ENCODE measurements at places on chromosomes 7 and 10.

GRCh38 chr10:127149501-127150081 lies 46.8 kb downstream of the INSYN2A start:
- DNase-seq = no peak

GRCh38 chr7:124364283-124364682 lies 331.4 kb upstream of the TMEM229A start:
- no peak for DNase-seq

DNA sequence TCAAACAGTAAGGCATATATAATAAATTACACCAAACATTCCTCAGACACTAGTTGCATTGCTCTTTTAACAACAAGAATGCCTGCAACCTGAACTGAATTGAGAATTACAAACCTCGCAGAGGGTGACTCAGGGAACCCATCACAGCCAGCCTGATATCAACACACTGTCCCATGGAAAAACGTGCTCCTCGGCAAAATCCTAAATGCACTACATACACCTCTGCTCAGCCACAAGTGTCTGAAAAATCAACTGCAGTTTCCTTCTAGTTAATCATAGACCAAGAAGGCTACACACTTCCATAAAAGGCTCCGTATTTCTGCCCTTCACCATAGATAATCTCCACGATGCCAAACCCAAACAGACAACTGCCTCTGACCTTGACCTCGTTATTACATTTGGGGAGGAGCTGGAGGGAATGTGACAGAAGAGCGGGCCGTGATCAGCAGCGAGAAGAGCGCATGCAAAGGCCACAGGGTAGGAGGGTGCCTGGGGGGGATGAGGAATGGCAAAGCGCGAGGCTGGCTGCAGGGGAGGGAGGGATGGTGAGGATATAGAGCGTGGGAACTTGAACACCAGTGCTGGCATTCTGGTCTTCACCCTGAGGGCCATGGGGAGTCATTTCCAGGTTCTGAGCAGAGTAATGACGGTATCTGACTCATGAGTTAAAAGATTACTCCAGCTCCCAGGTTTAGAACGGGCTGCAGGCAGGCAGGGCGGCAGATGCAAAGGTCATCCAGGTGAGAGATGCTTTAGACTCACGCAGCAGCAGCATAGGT lies 201.9 kb upstream of the FRMD4A start:
- DNase-seq = no peak

DNA sequence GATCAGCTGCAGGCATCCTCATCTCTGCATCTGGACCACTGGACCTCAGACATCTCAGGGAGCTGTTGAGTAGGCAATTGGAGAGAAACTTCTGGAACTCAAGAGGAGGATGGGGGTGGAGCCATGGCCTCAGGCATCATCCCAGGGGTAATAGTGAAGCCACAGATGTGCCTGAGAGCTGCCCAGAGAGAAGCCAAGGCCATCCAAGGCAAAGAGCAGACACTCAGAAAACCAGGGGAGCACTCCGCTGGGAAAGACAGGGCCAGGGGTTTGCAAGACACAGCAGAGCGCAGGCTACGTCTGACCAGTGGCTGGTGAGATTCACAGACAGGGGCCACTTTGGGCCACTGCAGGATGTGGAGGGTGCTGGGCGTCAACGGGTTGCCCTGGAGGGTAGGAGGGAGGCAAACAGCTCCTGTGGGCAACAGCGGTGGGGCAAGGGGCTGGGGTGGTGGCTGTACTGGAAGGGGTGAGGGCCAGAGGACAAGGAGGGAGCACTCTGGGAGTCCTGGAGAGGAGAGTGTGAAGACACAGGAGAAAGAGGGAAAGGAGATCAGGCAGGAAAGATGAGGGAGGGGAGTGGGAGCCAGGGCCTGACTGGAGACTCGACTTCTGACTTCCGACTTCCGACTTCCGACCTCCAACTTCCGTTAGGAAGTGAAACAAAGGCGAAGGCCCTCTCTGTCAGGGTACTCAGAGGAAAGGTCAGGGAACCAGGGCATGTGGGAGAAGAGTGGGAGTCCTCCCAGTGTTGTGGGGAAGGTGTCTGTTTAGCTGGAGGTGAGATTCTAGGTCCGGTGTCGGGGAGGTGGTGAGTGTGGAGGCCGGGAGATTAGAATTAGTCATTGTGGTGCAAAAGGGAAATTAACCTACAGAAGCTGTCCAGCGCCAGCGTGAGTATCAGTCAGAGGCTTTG lies 69.7 kb upstream of the ANTXRL start:
- DNase-seq = no peak

DNA sequence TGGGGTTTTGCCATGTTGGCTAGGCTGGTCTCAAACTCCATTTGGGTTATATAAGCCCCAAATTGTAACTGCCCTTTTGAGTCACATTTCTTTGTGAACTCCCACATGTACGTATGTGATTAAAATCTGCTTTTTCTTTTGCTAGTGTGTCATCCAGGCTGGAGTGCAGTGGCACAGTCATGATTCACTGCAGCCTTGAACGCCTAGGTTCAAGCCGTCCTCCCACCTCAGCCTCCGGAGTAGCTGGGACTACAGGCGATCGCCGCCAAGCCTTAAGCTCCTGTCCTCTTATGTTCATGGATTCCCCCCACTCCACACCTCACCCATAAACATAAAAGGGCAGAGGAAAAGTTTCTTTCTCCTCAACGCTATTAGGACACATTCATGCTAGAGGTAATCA lies 4.4 kb upstream of the SMC3 start:
- DNase-seq = no peak

- DNase-seq = no peak
These were observed 22.1 kb upstream of the UMAD1 start for GRCh38 chr7:7618410-7618809.

DNA sequence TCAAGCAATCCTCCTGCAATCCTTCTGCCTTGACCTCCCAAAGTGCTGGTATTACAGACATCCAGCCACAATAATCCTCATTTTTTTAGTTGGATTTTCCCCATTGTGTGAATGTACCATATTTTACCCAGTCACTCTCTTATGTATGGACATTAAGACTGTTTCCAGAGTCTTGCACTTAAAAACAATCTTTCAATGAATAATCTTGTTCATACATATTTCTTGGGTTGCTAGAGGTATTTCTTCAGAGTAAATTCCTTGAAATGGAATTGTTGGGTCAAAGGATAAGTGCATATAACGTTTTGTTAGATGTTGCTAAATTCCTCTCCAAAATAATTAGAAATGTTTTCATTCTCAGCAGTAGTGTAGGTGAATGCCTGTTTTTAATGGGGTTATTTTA lies 283.1 kb upstream of the KAT6B start:
- DNase-seq = no peak

- no peak for DNase-seq
These were observed 61.1 kb downstream of the PPP1R17 start for GRCh38 chr7:31748084-31748483.

DNA sequence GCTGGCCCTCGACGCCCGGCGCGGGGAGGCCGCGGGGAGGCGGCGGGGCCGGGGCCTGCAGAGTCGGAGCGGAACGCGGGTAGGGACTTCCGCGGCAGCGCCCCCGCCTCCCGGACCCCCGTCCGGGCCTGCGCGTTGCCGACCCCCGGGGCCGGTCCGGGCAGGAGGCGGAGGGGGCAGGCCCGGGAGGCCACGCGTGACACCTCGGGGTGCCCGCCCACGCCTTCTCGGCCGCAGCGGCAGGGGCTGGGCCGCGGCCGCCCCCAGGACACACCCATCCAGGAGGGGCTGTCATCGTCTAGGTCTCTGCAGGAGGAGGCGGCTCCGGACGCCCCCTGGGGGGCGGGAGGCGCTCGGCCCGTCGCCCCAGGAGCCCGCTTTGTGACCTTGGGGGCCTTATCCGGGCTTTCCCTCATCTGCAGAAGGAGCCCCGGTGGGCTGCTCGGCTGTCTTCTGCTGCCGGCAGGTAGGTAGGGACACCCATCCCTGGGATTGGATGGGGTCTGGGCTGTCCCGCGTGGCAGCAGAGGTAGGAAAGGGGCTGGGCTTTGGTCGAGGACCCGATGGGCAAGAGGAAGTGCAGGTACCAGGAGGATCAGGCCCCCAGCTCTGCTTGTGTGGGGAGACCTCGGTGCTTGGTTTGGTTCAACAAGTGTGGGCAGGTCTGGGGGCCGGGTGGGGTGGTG lies 569 bp downstream of the ZNF316 start:
- DNase-seq = peak; percentile 44

- no peak for DNase-seq
These were observed 6.3 kb downstream of the LIPF start for GRCh38 chr10:88670497-88670896.

DNA sequence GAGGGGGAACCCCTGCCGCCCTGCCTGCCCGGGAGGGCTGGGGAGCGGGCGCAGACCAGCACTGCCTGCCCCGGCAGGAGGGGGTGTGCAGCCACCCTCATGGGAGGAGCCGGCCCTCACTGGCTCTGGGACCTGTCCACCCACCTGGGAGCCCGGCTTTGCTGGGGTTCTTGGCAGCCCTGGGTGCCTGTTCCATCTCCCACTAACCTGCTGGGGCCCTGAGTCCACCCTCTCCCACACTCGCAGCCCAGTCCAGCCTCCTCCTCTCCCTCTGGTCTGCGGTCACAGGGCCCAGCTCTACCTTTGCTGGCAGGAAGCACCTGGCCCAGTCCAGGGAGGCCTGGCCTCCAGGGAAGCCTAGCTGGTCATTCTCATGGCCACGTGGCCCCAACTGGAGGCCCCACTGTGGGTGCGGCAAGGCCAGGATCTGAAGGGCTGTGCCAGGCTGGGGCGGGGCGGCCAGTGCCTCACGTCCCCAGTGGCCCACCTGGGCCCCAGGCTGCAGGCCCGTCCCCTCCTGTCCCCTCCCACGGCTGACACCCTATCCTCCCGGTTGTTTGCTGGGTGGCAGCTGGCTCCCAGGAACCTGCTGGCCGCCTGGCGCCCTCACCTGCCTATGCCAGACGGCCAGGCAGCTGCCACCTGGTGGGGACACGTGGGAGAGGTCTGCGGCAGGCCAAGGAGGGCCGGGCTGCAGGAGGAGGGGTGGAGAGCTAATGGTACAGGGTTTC lies at the start of gene TMEM184A:
TSS of gene TMEM184A (minus strand) at position 393 of the 731 bp plus-strand sequence. CDS start 721 bp downstream, outside the sequence.
- no peak for DNase-seq
